Inflammatory macrophage (primary cell): ENCODE measurements at places on chromosomes 1 and 21.
A peak's percentile ranks its signal among the peaks of the same experiment; 100 is the strongest.

GRCh38 chr1:220347654-220348175, 75.5 kb upstream of the RAB3GAP2 start:
- DNase-seq: no peak

GRCh38 chr1:30853350-30853749, 55.2 kb downstream of the SDC3 start:
- DNase-seq: no peak

- DNase-seq: no peak
Observed at GRCh38 chr1:18037651-18038050, 69.9 kb upstream of the IGSF21 start.

GRCh38 chr1:215844266-215844665, 277.2 kb downstream of the KCTD3 start:
- no peak for DNase-seq

DNA sequence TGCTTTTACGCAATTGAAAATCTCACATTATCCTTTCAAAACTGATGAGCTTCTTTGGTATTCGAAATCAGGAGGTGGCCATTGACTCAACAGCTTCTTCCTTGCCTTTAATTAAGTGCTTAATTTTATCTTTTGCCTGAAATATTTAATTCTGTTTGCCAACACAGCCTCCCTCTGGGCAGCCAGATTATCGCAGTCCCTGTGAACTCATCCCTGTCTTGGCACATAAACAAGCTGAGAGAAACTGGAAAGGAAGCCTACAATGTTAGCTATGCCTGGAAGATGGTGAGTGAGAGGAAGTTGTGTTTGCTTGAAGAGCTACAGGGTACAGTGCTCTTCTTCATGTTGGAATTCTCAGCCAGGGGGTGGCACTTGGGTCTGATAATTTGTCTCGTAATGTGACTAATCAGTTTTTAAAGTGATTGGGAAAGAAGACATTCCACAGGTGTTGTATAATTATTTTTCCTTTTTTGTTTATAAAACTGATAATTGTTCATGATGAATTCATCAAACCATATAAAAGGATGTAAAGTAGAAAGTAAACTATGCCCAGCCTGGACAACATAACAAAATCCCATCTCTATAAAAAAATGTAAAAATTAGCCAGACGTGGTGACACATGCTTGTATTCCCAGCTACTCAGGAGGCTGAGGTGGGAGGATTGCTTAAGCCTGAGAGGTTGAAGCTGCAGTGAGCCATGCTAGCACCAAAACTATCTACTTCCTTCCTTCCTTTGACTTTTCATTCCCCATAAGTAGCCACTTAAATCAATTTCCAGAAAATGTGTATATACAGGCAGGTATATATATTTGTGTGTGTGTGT, 90.1 kb upstream of the RAVER2 start:
- no peak for DNase-seq

DNA sequence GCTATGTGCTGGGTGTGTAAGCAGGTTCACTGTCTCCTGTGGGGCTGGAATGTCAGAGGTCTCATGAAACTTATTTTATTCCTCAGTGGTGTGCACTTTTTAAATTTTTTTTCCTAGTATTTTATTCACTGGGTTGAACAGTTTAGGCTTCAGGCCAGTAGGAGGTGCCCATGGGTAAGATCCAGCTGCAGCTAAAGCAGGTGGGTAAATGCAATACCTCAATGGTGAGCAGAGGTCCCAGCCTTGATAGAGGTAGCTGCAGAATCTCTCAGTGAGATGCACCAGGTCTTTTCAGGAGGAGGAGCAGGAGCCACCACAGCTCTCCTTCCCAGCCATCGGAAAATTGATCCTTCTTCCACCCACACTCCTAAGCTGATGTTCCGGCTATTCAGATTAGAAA, 12.6 kb upstream of the OR6N2 start:
- peak; percentile 44 for DNase-seq

DNA sequence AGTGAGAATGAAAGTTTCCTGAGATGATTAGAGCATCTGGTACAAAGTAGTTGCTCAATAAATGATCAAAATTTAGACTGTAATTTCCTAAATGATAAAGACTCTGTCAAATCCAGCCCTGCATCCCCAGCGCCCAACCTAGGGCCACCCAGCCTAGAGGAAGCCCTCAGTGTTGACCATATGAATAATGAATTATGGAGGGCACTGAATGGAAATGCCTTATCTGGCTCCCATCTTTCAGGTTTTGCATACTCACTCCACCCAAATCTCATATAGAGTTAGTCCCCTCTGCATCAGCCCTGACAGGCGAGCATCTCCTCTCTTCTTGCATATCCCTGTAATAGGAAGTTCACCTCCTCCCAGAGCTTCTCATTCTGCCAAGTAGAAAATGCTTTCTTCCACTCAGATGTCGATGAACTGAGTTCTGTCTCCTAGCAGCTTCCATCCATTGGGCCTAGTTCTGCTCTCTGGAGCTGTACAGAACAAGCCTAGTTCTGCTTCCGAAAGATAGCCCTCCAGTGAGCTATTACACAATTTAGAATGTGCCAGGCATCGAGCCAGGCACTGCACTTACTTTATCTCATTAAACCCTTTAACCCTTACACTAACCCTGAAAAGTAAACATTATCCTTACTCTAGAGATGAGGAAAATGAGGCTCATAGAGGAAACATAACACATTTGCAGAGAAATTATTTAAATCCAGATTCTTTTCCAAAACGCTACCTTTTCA, 20.9 kb downstream of the COA7 start:
- DNase-seq: no peak

GRCh38 chr1:219973213-219973612, 44.9 kb upstream of the SLC30A10 start:
- no peak for DNase-seq

GRCh38 chr1:165415068-165415467, 29.9 kb downstream of the RXRG start:
- no peak for DNase-seq

- DNase-seq: no peak
Observed at GRCh38 chr1:164602480-164603093, 43.6 kb downstream of the PBX1 start.

DNA sequence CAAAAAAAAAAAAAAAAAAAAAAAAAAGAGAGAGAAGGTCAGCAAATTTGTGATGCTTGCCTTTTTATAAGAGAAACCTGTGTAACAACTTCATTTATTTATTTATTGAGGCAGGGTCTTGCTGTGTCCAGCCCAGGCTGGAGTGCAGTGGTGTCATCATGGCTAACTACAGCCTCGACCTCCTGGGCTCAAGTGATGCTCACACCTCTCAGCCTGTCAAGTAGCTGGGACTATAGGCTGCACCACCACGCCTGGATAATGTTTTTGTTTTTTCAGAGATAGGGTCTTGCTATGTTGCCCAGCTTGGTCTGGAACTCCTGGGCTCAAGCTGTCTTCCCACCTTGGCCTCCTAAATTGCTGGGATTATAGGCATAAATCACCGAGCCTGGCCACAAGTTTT, 42.4 kb downstream of the DHCR24 start:
- DNase-seq: no peak

- DNase-seq: no peak
Observed at GRCh38 chr1:4328402-4329071, 325.9 kb upstream of the AJAP1 start.

- DNase-seq: no peak
Observed at GRCh38 chr1:182811975-182812722, 22.6 kb downstream of the NPL start.

DNA sequence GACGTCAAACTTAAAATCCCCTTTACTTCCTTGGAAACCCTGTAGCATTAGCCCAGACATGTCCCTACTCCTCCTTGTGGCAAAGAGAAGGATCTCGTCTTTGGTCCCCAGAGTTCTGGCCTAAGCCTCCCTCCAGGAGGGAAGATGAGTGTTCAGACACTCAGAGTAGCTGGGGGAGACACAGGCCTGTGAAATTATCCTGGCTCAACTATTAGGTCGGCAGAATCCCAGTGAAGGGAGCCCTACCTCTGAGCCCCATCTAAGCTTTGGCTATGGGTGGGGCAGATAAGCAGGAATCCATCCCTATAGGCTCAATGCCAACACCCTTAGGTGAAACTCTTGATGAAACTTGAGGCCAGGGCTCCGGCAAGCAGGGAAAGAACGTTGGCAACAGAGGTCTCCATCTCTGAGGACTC, 1.7 kb upstream of the SFN start:
- DNase-seq: no peak

- peak; percentile 5 for DNase-seq
Observed at GRCh38 chr1:2611031-2611501, 21.8 kb downstream of the MMEL1 start.

GRCh38 chr1:25658791-25659431, 42.3 kb downstream of the MAN1C1 start:
- DNase-seq: no peak

DNA sequence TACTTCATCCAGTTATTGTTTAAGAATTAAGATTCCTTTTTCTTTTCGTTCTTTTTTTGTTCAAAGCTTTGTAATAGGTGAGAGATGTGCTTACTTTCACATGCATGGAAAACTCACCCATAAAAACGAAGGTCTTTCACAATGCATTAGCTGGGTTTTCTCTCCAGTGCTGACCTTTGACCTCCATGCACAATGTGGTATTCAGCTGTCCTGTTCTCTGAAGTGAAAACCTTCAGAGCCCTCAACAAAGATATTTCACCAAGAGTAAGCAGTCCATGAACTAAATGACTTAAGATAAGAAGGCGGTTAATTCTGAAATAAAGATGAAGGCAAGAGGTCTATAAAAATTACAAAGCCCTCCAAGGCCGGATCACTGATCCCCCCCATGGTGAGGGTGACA, 77.1 kb upstream of the IPO9 start:
- DNase-seq: no peak

GRCh38 chr1:228339059-228339704, 67.5 kb downstream of the TRIM11 start:
- no peak for DNase-seq

GRCh38 chr21:33937146-33937545, 21.5 kb upstream of the ATP5PO start:
- no peak for DNase-seq
